ENCODE measurements at places on chromosomes 11 and 22.

DNA sequence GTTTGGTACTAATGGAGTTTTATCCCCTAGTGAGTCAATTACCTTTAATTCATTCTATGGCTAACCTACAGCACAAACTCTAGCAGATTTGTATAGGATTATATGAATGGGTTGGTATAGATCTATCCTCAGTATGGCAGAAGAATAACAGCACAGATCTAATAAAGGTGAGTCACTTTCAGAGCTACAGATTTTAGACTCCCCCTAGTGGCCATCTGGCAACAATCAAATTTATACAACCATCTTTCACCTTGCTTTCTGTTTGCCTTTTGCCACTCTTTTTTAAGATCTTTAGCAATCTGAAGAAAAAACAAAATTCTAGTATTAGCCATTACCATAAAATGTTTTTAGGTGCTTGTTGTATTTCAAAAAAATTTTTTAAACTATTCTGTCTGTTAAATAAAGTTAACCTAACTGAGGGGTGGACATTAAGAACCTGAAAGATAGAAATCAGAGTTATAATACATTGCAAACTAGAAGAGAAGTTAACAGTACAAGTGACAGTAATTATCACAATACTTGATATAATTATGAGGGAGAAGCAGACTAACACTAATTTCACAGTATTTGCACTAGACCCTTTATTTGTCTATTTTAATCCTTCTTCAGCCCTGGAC, 25.8 kb downstream of the DDIAS start:
- no peak for DNase-seq

DNA sequence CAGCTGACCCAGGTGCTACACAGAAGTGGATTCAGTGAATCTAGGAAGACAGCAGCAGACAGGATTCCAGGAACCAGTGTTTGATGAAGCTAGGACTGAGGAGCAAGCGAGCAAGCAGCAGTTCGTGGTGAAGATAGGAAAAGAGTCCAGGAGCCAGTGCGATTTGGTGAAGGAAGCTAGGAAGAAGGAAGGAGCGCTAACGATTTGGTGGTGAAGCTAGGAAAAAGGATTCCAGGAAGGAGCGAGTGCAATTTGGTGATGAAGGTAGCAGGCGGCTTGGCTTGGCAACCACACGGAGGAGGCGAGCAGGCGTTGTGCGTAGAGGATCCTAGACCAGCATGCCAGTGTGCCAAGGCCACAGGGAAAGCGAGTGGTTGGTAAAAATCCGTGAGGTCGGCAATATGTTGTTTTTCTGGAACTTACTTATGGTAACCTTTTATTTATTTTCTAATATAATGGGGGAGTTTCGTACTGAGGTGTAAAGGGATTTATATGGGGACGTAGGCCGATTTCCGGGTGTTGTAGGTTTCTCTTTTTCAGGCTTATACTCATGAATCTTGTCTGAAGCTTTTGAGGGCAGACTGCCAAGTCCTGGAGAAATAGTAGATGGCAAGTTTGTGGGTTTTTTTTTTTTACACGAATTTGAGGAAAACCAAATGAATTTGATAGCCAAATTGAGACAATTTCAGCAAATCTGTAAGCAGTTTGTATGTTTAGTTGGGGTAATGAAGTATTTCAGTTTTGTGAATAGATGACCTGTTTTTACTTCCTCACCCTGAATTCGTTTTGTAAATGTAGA, 1.7 kb downstream of the MALAT1 start:
- no peak for DNase-seq

DNA sequence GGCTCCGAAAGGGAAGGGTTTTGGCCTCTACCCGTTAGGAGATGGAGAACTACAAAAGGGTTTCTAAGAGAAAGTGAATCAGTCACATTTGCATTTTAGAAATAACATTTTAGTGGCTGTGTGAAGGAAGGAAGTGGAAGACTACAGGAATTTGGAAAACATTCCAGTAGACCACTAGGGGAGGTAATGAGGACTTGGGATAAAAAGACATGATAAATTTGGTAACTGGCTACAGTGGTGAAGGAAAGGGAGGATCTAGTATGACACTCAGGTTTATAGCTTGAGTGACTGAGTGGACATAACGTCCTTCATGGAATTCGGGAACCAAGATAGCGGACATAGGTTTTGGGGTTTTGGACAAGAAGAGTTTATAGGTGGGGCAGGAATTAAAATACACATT, 7.0 kb upstream of the RRM1 start:
- no peak for DNase-seq

GRCh38 chr11:128299132-128299726, 288.1 kb downstream of the ETS1 start:
- DNase-seq: no peak

- no peak for DNase-seq
These were observed 204.5 kb downstream of the BRD1 start for GRCh38 chr22:49623176-49623575.

DNA sequence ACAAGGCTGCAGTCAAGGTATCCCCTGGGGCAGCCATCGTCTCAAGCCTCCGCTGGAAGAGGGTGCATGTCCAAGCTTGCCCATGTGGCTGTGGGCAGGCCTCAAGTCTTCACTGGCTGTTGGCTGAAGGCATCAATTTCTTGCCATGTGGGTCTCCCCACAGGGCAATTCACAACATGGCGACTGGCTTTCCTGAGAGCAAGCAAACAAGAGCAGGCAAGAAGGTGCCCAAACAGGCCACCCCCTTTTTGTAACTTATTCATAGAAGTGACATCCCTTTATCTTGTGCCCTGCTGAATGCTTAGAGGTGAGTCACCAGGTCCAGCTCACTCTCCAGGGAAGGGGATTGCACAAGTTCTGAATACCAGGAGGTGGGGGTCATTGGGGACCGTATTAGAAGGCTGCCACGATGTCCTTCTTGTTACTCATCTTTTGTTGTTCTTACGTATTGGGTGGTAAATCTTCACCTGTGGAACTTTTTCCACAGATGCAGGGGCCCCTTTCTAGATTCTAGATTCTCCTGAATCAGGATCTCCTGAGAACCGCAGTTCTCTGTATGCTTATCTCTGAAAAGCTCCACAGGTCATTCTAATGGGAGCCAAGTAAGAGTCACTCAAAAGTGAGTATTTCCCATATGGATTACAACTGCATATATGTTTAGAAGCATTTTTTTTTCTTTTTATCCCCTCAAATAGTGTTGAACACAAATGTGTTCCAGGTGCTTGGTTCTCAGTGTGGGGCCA, 44.2 kb upstream of the MICAL2 start:
- DNase-seq: no peak

- DNase-seq: no peak
These were observed 102.4 kb upstream of the FSHB start for GRCh38 chr11:30128269-30128932.

DNA sequence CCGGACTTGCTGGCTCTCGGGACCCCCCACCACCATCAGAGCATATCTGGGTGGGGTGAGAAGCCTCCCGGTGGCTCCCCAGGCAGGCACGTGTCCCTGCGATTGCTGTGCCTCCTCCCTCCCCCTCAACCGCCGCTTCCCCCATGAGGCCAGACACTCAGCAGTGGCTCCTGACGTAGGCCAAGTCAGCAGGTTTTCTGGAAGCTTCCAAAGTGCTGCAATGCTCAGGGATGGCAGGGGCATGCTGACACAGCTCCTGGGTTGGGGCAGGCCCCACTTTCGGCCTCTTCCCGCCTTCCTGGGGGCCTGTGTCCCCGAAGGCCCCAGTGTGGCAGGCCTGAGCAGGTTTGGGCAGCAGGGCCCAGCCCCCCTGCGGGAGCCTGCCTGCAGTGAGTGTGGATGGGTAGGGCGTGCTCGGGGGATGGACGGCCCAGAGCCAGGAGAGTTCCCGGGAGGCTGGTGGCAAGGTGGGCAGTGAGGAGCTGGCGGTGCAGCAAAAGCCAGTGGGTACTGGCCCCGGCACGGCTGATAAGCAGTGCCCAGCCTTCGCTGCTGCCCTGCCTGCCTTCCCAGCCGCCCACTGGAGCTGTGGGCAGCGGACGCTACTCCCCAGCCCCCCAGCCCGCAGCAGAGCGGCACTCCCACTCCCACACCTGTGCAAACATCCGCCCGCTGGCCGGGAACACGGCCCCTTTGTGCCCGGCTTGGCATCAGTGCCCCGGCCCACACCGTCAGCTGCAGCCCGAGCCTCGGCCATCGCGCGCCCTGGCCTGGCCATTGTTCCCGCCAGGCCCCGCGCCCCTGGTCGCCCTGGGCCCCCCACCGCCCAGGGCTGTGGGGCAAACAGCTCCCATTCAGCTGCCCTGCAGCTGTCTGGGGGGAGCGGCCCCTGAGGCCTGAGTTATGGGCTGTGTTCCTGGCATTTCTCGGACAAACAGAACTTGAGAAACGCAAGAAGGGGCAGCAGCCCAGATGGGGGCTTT, 125.0 kb downstream of the KCNQ1OT1 start:
- no peak for DNase-seq

DNA sequence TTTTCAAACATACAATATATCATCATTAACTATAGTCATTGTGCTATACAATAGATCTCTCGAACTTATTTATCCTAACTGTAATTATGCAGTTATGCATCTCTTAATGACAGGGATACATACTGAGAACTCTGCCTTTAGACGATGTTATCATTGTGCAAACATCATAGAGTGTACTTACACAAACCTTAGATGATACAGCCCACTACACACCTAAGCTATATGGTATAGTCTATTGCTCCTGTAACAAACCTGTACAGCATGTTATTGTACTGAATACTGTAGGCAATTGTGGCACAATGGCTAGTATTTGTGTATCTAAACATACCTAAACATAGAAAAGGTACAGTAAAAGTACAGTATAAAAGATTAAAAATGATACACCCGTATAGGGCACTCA, 27.4 kb upstream of the NRGN start:
- DNase-seq: no peak

- DNase-seq: no peak
These were observed 4.7 kb upstream of the SHISA8 start for GRCh38 chr22:41919357-41920224.

DNA sequence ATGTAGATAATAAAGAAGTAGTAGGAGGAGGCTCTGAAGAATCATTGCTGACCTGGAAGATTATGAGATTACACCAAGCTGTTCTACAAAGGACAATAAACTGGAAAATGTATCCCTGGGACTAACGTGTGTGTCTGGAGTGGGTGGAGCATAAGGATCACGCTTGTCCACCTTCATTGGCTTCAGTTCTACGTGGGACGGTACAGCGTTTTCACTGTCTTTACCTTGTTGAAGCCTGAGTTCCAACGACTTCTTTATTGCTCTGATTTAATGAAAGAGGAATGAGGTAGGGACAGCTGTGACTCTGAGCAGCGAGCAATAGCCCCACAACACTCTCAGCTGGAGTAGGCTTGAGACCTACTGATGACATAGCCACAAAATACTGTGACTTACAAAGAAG, 87.0 kb downstream of the ARHGAP42 start:
- DNase-seq: no peak

DNA sequence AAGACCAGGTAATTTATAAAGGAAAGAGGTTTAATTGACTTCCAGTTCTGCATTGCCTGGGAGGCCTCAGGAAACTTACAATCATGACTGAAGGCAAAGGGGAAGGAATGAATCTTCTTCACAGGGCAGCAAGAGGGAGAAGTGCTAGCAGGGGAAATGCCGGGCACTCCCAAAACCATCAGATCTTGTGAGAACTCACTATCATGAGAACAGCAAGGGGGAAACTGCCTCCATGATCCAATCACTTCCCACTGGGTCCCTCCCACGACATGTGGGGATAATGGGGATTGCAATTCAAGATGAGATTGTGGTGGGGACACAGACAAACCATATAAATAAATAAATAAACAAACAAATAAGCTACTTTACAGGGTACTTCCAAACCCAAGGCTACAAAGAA, 28.8 kb upstream of the EXPH5 start:
- no peak for DNase-seq

GRCh38 chr11:120186456-120186773, 24.4 kb upstream of the OAF start:
- no peak for DNase-seq

GRCh38 chr11:104765401-104766095, 132.7 kb downstream of the CASP12 start:
- DNase-seq: no peak

GRCh38 chr22:40594924-40595323, 41.6 kb downstream of the MRTFA start:
- peak; percentile 27 for DNase-seq

DNA sequence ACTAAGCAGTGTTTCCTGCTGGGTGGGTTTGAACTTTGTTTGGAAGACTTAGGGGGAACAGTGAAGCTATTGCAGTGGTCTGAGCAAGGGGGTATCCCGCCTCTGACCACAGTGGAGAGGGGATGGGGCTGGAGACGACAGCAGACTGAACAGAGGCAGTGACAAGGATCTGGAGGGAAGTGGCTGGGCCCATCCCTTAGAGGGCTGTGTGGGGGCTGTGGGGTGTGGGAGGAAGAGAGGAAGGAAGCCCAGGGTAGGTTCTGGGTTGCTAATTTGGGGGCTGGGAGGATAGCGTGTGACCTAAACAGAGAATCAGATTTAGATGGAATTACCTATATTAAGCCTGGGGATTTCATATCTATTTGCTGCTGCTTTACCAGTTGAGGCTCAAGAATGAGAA, 70.7 kb downstream of the BMAL1 start:
- no peak for DNase-seq

GRCh38 chr11:45919806-45920530, 2.3 kb upstream of the PEX16 start:
- DNase-seq: no peak

DNA sequence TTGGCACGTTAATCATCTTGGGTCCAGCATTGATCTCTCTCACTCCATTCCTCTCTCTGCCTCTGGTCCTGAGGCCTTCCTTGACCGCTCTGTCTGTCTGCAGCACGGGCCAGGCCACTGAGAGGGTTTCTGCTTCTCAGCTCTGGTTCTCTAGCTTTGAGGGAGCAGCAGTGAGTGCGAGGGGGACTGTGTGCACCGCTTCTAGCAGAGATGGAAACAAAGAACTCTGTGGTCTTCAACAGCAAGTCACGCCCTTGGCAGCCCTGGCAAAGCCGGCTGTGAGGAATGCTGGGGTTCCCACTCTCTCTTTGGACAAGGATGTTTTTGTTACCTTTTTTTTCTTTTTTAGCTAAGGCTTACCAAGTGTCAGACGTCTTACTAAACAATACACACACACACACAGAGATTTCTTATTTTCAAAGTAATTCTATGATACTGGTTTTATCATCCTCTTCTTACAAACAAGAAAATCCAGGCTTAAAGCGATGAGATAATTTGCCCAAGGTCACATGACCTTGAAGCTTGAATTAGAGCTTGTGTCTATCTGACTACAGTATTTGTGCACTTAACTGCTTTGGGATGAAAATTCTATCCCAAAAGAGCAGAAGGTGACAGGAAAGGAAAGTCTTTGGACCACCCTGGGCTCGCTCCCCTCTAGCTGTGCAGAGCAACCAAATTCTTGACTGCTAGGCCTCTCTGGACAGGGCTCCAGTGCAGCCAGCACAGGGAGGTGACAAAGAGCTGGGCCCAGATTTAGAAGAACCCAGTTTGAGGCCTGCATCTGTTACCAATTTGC, 293.2 kb downstream of the NTM start:
- no peak for DNase-seq

- DNase-seq: no peak
These were observed 8.7 kb downstream of the ALDH3B2 start for GRCh38 chr11:67665541-67666302.

DNA sequence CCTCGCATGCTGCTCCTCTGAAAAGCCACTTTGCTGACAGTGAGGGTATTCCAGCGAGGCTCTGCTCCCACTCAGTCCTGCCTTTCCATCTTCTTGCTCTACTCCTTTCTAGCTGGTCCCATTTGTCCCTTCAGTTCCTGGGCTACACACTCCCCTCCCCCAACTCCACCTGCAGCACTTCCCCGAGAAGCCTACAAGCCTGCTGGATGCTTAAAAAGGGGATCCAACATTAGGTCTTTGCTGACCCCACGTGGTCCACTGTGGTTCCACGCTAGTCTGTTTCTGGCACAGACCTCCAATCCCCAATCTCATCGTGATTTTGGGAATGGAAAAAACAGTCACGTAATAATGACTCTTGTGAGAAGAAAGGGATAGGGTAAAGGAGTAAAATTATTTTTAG, 121.6 kb upstream of the SNX19 start:
- no peak for DNase-seq
